ENCODE measurements at places on chromosomes 7 and 10.

- DNase-seq: no peak
These were observed 85.5 kb upstream of the GDF10 start for GRCh38 chr10:47214520-47214919.

DNA sequence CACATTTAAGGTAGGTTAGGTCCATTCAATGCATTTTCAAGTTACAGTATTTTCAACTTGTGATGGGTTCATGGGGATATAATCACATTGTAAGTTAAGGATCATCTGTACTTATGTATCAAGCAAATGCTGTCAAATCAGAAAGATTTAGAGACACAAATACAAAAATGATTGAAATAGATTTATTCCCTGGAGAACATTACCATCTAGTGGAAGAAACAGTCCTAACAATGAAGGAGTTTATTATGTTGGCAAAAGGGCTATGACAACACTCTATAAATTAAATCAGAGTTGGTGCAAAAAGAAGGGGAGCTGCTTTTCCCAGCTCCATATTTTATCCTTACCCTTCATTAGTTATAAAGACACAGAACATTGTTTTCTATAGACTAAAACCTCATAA lies 69.0 kb downstream of the PRSS58 start:
- no peak for DNase-seq

DNA sequence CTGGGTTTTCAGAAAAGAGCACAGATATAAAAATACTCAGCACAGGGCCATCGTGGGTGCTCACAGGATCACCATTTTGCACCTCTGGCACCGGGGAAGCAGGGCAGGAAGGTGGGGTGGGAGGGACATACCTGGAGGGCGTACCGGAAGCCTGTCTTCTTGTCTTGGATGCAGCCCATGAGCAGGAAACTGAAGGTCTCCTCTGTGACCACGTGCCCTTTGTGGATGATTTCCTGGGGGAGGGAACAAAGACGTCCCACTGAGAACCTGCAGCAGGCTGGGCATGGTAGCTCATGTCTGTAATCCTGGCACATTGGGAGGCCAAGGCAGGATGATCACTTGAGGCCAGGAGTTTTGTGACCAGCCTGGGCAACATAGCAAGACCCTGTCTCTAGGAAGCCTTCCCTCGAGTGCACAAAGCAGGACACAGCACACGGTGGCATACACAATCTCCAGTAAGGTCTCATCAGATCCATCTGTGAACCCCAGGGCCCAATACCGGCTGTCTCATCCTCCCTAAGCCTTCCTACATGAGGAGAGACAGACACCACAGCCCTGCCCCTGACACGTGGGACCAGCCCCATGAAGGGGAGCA lies 9.5 kb downstream of the PTCD1 start:
- DNase-seq: no peak

DNA sequence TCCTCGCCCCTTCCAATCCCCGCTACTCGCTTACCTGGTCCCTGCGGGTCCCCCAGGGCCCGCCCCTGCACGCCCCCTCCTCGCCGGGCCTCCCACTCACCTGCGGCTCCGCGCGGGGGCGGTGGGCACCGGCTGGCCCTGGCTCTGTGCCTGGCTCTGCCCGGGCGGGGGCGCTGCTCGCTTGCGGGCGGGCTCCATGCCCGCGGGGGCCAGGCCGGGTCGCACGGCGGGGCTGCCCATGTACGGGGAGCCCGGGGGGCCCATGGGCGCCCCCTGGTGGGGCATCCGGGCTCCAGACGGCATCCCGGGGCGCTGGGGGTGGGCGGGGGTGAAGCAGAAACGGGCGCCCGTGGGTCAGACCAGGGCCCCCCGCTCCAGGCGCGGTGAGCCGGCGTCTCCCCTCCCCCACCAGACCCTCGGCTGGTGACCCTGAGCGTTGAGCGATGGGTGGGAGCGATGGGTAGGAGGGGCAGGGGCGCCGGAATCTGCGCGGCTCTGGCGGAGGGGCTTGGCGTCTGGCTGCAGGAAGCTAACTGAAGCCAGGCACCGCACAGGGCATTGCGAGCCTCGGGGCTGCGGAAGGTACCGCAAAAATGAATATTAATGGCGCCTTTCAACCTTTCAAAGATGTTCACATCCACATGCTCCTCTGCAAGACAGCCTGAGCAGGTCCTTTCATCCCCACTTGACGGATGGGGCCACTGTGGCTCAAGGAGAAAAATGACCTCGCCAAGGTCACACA lies 3.0 kb downstream of the SMARCD3 start:
- DNase-seq: no peak

GRCh38 chr7:117068511-117069145 lies 115.3 kb downstream of the ST7 start:
- no peak for DNase-seq

DNA sequence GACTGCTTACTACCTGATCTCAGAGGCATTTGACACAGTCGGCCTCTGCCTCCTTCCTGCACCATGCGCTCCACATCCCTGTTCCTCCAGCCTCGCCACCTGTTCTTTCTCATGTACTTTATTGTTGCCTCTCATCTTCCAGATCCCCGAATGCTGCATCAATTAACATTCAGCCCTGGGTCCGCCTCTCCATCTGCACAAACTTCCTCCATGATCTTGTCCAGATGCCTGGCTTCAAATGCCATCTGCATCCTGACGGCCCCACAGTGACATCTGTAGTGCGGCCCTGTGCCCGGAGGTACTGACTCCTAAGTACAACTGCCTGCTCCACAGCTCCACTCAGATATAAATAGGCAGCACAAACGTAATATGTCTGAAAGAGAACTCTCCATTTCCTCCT lies 51.2 kb upstream of the STK17A start:
- DNase-seq: no peak

DNA sequence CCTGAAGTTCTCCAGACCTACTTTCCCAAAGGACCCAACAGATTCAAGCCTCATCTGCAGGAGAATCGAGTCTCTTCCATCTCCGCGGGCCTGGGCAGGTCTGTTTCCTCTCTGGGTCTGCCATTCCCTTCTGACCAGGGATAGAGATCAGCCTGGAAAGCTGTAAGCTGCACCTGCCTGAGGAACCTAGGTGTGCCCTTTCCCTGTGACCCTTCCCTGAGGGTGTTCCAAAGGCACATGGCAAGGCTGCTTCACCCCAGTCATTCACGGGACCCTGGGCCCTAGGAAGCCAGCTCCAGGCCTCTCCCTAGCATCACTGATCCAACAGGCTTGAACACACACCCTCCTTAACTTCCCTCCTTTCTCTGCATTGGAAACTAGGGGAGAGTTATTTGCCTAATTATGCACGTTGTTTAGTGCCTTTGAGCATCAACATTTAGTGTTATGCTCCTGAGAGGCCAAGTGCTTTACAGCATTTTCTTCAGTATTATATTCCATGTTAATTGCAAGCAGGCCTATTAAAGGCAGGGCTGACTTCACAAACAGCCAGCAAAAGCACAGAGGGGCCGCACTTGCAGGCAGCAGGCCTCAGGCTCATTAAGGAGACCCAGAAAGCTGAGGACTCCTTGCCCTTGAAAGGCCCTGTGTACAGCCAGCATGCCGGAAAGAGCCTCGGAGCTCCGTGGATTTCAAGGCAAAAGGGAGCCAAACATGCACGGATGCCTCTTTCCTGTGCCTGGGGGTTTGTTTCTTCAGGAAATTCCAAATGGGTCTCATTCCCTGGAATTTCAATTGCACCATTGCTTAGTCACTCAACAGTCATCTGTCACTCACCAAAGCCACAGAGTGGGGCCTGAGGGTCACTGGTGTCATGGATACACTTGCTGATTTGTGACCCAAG lies 91.0 kb upstream of the FAM20C start:
- DNase-seq: peak; percentile 79

GRCh38 chr10:118720685-118721538 lies 33.9 kb downstream of the CACUL1 start:
- DNase-seq: peak; percentile 53
